ENCODE measurements at places on chromosomes 11 and 22.

DNA sequence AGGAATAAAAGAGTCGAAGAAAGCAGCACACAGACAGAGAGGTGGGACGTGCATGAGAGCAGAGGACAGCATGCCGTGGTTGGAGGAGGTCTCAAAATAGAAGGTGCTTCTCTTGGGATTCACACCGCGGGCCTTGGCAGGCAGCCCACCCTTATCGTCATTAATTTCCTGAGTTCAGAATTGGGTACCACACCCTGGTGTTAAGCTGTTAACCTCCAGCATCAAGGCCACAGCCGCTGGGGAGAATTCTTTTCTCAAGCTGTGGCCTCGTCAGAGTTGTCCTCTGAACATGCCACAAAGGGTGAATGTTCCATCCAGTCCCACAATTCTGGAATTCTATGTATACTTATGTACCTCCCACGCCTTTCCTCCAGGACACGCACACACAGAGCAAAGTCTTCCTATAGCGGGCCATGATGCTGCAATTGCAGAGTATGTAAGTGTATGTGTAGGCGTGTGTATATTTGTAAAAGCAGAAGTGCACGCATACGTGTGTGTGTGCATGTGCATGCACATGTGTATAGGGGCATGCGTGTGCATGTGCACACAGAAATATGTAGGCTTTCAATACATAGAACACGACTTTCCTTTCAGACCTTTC, 39.0 kb downstream of the ADAMTS8 start:
- no peak for DNase-seq

DNA sequence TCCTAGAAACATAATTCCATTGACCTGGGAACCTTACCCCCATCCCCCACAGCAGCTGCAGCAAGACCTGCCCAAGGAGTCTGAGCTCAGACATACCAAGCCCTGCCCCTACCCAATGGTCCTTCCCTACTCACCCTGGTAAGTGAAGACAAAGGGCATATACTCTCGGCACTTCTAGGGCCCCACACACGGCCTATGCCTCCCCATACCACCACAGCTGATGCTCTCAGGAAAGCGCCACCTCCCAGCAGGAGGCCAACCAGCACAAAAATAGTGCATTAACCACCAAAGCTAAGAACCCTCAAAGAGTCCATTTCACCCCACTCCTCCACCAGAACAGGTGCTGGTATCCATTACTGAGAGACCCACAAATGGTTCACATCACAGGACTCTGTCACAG, 74.4 kb upstream of the GUCY1A2 start:
- DNase-seq = no peak

GRCh38 chr11:73029403-73029802, 112.7 kb downstream of the FCHSD2 start:
- no peak for DNase-seq

DNA sequence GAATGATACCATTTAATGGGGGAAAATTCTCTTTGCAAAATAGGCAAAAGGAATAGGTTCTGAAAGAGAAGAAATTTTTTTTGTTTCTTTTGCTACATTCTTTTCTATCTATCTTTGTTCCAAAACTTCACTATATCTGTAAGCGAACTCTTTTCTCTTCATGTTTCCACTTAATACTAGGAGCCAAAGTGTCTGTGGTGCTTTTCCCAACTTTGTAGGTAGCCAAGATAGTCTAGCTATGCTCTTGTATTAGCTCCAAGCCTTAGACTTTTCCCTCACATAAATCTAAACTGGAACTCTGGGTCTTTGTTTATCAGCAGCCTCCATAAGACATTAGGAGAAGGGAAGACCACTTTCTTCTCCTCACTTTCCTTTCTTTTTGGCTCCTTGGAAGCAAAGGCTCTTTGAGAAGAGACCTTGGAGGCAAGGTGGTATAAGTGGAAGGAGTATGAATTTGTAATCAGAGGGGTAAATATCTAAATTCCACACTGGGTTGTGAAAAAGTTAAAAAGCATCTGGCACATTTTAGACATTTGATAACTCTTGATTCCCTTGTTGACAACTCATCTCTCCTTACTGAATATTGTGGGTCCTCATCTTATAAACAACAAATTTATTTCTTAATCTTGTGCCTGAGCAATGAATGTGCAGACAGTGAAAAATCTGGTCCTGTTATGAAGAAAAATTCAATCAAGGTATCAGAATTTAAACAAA, 130.0 kb downstream of the EHF start:
- no peak for DNase-seq

DNA sequence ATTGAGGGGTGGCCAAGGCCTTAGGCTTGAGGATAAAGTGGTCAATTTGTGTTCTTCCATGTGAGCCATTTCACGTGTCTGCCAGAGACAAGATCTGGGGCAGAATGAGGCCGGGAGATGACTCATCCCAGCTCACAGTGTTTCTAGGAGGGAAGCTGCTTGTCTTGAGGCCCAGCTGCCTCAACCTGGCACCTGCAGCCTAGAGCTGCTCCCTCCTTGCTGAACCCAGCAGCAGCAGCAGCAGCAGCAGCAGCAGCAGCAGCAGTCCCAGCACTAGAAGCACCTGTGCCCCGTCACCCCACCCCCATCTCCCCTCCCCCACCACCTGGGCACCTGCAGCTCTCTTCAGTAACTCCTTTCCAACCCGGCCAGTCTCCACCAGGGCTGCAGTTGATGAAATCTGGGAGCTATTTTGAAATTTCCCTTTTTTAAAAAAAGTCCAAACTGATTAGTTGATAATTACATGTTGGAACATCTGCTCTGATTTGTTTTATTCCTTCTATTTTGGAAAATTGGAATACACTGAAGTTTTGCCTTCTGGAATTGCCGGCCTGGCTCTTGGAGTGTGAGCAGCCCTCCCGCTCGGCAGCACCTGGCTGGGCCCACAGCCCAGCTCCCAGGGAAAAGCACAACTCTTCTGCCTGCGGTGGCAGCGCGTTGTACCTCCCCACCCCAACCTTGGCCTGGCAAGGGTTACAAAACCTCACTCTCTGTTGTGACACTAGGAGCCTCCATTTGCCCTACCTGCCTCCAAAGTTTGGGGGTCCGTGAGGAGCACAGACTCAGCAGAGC, 143.5 kb downstream of the NXPE2 start:
- no peak for DNase-seq

GRCh38 chr11:105466582-105467228, 143.2 kb upstream of the GRIA4 start:
- no peak for DNase-seq

DNA sequence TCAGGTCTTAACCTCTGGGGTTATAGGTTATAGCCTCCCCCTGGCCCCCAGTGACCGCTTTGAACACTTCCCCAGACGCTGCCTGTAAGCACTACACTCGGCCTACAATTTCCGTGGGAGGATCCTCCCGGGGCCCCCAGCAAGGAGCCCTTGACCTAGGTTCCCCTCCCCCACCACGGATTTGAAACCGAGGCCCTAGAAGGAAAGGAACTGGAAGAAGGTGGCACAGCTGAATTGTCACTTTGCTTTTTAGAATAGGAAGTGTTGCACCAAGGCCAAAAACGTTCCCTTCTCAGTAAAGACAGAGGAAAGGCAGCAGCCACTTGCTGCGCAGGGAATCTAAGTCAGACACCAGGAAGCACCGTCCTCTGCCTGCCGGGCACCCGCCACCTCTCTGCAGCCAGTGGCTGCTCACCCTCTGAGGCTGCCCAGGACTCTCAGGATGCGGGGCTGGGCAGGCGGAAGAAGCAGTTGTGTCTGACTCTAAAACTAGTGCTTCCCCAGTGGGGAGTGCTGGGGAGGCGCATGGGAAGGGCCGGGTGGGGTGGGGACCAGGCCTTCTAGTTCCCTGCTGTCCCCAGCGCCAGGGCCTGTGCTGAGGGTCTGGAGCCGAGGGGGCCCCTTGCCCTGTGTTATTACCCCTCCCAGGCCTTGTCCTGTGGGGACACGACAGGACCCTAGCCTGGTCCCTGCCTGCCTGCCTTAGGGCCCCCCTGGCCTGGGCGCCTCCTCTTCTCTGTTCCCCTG, 7.9 kb upstream of the FLRT1 start:
- peak; percentile 84 for DNase-seq

DNA sequence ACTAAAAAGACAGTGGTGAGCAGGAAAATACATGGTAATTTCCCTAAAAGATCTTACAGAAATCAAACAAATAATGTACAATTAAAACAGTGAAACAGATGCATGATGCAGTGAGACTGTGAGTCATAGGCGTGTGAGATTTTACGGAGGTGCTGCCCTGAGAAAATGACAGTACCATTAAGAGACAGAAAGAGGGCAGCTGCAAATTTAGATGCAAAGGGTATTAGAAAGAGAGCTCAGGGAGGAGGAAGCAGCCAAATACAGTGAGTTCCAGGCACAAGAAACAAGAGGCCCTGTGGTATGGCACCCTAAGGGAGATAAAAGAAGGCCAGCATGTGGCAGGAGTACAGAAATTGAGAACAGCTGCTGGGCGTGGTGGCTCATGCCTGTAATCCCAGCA, 88.5 kb upstream of the FIBIN start:
- no peak for DNase-seq

Data from GF-D8 (cell line).